ENCODE measurements at places on chromosomes 12 and 14.

DNA sequence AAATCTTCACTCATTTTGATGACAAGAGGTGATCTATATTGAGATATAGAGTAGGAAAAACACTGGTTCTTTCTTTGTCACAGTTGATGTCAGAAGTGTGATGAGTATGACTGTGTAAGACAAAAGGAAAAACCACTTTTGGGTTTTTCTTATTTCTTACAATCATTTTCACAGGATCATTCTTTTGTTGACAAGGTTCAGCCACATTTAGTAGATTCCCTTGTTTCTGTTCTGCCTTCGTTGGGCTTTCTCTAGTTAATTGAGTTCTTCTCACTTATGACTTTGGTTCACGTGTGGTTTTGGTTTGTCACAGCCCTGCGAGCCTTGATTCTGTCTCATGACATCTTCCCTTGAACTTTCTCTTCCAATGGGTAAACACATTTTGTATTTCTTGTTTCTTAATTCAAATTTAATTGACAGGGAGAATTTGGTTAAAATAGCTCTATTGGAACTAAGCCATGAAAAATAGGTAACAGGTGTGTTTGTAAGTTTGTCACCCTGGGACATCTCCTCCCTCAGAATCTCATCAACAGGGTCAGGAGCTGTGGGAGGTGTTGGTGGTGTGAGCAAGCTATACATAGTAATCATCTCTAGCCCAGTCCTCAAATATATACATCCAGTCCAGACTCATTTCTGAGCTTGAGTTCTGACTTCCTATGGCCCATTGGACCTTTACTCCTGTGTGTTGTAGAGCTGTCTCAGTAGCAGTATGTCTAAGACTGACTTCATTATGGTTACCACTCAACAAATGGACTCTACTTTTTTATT lies 255.3 kb downstream of the BMP4 start:
- no peak for DNase-seq

DNA sequence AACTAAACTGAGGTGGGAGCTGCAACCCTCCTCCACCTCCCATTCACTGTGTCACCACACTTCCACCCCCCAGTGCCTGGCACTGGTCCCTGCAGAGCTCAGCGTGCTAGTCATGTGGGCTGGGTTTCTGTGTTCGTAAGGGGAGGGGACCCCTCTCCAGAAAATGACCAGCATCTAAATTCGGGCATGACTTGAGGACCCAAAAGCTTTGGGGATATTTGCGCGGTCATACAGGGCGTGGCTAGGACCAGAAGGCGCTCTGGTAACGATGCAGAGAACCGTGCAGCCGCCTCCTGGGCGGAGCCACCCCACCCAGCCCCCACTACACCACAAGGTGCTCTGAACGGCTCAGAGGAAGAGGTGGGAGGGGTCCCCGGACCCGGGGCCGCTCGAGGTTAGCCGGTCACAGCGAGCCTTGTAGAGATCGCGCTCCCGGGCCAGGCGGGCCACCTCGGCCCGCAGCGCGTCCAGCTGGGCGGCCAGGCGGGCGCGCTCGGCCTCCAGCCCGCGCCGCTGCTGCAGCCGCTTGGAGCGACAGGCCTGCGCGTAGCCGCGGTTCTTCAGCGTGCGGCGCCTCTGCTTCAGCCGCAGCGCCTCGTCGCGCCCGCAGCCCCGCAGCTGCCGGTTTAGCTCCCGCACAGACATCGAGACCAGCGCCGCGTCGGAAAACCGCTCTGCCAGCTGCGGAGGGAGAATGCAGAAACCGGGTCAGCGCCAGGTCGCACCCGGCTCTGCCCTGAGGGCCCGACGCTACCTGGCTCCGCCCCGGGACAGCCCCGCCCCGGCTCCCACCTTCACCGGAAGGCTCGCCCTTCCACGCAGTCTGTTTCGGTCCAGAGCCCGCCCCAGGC lies 9.8 kb downstream of the CPNE6 start:
- peak; percentile 58 for DNase-seq

- DNase-seq, result no peak
Measured at GRCh38 chr14:61526405-61527312, 168.7 kb upstream of the HIF1A start.

- no peak for DNase-seq
Measured at GRCh38 chr12:3222979-3223378, 145.8 kb downstream of the TSPAN9 start.

DNA sequence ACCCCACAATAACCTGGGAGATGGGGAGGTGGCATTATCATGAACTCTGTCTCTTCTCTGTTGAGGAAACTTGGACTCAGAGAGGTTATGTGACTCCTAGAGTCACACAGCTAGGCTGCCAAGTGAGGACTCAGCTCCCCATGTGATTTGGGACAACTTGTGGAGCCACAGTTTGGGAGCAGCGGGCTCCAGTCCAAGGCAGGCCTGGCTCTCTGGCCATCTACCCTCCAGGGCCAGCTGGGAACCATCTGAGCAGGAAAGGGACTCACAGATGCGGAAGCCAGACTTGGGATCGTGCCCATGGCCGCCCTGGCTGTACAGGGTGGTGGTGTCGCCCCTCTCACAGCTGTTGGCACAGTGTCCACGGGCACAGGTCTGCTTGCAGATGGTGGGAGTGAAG lies 59.1 kb downstream of the ISCA2 start:
- DNase-seq, result no peak

DNA sequence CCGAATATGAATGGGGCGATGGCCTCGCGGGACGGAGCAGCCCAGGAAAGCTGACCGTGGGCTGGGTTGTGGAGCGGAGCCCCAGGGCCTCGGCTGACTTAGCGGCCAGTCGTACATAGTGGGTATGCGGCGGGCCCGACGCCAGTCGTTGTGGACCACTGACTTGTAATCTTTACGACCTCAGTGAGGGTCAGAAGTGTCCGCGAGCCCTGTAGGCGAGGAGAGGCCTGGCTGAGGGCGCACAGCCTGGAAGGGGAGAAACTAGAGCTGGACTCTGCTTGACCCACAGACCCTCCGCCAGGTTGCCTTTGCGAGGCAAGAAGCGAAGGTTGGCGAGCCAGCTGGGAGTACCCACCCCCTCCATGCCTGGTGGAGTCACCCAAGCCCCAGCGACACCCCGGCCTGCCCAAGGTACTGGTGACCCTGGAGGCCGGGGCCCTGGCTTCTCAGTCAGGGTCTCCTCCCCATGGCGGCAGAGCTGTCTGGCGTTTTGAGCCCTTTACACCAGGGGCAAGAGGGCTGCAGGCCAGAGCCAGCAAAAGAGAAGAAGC lies 15.6 kb upstream of the DYNC1H1 start:
- DNase-seq, result no peak

- no peak for DNase-seq
Measured at GRCh38 chr14:50344876-50345563, 32.9 kb downstream of the DMAC2L start.

- no peak for DNase-seq
Measured at GRCh38 chr14:88045705-88046104, 40.8 kb downstream of the GPR65 start.

DNA sequence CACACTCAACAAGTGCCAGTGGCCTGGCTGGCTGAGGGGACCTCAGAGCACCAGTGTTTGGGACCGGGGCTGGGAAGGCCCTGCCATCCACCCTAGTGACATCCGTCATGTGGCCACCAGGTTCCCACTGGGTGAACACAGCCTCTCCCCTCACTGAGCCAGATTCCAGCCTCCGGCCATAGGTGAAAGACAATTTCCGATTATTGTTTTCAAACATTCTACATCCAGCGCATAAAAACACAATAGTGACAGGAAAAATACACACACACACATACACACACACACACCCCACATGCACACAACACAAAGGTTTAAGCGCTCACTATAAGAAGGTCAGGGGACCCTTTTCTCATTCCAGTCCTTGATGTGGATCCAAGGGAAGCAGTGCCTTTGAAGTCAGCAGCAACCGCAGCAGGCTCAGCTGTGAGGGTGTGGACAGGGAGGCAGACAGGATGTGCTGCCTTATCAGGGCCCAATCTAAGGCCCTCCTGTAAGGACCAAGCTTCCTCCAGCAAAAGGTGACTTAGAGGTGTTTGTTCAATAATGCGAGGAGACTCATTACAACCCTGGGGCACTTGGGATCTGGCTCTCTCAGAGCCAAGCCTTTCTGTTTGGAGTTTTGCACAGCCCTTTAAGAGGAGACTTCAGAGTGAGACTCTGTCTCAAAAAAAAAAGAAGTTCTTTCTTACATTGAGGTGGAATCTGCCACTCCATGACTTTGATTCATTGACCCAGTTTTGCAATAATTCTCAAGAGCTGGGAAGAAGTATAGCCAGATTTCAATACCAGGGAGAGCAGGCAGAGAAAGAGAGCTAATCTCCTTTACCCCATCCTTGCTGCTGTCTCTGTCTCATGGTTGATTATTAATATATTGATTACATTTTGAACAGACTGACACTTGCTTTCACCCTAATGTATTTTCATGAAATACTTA lies 227.8 kb downstream of the ZFP36L1 start:
- no peak for DNase-seq

DNA sequence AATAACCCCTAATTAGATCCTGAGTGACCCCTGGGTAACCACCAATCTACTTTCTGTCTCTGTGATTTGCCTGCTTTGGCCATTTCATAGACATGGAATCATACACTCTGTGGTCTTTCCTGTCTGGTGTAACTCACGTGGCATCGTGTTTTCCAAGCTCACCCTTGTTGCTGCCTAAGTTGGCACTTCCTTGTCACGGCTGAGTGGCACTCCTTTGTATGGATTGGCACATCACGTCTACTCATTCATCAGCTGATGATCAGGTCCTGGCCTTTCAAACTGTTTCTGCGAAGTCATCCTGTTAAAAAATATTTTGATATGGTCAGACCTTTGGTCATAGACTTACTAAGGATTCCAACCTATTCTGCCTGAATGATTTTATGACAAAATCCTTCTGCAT lies 87.7 kb downstream of the GLT1D1 start:
- no peak for DNase-seq

GRCh38 chr12:64923536-64923935 lies 99.1 kb downstream of the TBC1D30 start:
- no peak for DNase-seq

GRCh38 chr14:23356662-23357061 lies 4.0 kb upstream of the SLC22A17 start:
- DNase-seq, result no peak

GRCh38 chr14:85572845-85573244 lies 42.9 kb downstream of the FLRT2 start:
- no peak for DNase-seq
